ENCODE measurements at places on chromosomes 3 and 15. TPM values are rescaled to one million over a fixed set of nuclear protein-coding genes. Genes with fewer than 3 reads are reported as not detected.

The GP5 gene
- polyA plus RNA-seq, result 0.69 TPM

The FBXO40 gene
- polyA plus RNA-seq, result not detected

The IQCF5 gene
- not detected for polyA plus RNA-seq

The SERINC4 gene
- 0.24 TPM for polyA plus RNA-seq

The ACSBG1 gene
- 1.1 TPM for polyA plus RNA-seq

The ASB14 gene
- polyA plus RNA-seq, result 0.60 TPM

The GRK7 gene
- polyA plus RNA-seq, result not detected

The GPR27 gene
- polyA plus RNA-seq, result 12.6 TPM

DNA sequence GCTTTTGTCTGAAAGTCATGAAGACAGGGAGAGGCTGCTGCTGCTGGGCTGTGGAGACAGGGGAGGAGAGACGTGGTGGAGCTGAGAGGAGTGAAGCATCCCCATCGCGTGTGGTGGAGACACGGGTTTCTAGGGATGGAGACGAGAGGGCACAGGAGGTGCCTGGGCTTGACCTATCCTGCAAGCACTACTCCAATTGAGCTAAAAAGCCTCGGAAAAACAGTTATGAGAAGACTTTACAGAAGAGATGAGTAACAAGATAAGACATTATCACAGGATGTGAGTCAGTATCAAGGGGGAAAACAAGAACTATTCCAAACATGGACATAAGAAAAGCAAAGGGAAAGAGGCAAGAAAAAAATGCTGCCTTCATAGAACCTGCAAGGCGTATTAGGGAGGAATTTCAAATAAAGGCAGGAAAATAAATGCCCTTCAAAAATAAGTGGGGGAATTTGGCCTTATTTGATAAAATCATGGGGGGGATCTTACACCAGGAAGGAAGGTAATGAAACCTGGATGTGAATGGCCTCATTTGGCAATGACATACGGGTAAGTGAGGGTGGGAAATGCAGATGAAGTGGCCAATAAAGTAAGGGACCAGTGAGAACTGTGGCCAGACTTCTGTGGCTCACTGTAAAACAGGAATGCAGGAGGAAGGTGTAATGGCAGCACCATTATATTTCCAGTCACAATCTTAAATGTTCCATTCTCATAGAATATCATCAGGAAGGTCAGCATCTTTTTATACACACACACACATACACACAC lies 97.9 kb downstream of the PLD1 start:
- no peak for DNase-seq

GRCh38 chr3:76969996-76970615 lies 69.8 kb upstream of the ROBO2 start:
- DNase-seq, result no peak

DNA sequence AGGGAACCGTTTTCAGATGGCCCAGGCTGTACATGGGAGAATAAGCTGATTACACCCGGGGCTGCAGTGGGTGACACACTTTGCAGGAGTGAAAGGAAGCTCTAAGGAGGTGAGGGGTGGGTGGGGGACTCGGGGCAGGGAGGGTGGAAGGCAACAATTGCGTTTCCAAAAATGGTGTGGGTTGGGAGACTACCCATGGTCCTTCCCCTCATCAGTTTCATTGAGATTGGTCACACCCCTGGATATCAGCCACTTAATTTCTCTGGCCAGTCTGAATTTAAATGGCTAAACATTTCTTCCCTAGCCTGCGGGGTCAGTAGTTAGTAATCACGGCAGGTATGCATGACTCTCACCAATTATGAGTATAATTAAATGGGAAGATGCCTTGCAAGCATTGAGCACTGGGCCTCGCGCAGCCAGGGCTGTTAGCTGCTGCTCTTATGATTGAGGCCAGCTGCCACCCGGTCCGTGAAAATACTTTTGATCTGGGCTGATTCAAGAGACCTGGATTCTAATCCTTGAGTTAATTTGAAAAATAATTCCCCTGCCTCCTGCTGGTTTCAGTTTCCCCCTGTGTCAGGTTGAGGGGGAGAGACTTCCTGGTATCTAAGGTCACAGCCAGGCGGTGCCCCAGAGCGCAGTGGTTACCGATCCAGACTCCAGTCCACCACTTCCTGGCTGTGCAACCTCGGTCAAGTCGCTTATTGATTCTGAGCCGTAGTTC lies 23.3 kb downstream of the SLC6A6 start:
- no peak for DNase-seq

- DNase-seq, result no peak
Measured at GRCh38 chr15:22806156-22806555, 19.7 kb downstream of the NIPA1 start.

DNA sequence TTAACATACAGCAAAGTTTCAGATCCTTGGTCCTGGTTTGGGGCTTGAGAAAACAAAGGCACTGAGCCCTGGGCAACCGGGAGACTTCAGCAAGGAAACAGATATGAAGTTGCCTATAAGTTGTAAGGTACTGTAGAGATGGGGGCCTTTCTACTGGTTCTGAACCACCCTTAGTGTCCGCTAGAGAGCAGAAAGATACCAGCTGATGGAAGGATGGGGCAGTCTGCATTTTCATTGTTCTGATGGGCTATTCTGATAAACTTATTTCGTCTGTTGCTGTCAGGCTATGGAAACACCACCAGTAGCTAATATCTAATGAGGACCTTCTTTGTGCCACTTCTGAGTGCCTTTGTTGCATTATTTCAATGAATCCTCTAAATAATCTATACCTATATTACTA lies 38.7 kb downstream of the FGD5 start:
- DNase-seq, result no peak

- peak; percentile 92 for DNase-seq
Measured at GRCh38 chr3:188947401-188948280, 224.1 kb upstream of the TPRG1 start.

- DNase-seq, result no peak
Measured at GRCh38 chr3:4823986-4824925, 155.0 kb upstream of the BHLHE40 start.

- no peak for DNase-seq
Measured at GRCh38 chr3:64098670-64099069, 75.4 kb upstream of the PSMD6 start.

- DNase-seq, result no peak
Measured at GRCh38 chr3:193883551-193883950, 252.4 kb upstream of the HES1 start.

DNA sequence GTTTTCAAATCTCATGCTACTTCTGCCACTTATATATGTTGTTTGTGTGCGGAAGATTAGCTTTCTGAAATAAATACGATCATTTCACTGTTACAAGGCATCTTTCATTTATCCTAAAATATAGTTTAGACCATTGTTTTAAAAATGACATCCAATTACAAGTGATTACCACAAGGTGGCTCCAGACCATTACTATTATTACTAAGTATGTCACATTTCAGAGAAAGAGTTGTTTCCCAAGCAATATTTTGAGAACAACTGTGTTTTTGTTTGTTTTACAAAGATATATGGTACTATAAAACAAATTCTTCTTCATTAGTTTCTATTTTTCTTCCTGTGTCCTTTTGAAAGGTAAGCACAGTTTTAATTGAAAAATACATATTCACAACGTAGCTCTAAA lies 136.0 kb upstream of the RAP2B start:
- DNase-seq, result peak; percentile 28

DNA sequence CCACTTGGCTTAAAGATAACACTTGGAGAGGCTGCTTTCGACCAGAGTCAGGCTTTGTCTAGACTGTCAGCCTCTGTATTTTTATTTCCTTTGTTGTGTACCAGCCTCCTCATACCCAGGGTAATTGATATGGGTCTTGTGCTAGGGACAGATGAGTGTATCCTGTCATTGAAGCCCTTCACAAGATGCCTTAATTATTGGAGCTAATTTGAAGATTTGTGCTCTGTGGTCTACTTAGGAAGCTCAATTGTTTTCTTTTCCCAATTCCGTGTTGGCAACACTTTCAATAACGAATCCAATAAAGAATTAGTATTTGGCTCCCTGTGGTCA lies 60.5 kb upstream of the DPH6 start:
- no peak for DNase-seq

DNA sequence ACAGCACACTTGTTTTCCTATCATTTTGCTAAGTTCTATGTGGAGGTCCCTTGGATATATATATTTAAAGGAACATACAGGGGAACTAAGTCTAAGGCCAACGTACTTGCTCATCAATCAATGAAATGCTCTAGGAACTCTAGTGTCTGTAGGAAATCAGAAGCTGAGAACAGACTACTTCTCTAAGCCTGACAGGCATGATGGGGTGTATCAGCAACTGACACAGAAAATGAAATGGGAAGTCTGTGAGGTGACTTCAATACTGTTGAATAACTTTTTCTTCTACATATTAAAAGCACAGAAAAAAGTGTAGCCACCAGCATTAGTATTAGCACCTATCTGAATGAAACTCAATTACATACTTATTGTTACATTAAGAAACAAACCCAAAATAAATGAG lies 56.9 kb upstream of the CSPG5 start:
- no peak for DNase-seq

DNA sequence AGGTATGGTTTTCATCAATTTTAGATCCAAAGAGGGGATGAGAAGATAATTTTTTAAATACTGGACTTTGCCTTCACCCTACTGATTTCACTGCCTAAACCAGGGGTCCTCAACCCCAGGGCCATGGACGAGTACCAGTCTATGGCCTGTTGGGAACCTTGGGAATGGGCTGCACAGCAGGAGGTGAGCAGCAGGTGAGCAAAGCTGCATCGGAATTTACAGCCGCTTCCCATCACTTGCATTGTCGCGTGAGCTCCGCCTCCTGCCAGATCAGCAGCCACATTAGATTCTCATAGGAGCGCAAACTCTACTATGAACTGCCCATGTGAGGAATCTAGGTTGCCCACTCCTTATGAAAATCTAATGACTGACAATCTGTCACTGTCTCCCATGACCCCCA lies 76.3 kb upstream of the TTBK2 start:
- DNase-seq, result no peak

DNA sequence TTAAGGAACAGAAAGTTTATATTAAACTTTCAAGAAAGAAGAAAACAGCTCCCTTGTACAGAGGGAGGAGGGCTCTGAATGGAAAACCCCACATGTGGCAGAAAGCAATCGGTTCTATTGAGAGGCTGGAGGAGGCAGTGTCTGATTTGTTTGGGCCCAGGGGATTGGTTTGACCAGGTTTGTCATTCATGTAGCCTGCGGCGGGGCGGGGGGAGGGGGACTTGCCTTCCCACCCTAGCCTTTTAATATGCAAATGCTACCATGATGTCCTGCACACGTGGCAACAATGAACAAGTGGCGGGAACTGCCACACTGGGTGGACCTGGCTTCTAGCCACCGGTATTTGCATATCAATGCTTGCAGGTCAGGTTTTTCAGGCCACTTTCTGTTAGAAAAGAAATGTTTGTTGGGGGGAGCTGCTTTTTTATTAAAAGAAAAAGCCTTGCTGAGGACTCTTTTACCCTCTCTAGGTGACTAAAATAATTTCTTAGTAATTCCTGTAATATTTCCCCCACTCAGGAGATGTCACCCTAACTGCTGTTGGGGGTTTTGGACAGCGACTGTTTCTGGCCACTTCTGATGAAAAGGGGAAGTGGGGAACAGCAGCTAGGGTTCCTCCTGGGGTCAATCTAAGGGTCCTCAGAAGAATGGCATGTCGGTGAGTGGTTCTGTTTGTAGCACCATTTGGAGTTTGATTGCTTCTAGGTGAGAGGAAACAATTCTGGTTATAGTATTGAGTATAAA lies 691.2 kb downstream of the TBL1XR1 start:
- no peak for DNase-seq

DNA sequence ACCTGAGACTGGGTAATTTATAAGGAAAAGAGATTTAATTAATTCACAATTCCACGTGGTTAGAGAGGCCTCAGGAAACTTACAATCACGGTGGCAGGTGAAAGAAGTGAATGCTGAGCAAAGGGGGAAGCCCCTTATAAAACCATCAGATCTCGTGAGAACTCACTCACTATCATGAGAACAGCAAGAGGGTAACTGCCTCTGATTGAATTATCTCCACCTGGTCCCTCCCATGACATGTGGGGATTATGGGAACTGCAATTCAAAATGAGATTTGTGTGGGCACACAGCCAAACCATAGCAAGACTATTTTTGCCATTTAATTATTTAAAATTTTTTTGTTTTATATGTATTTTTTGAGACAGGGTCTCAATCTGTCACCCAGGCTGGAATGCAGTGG lies 27.0 kb upstream of the KCTD6 start:
- no peak for DNase-seq

- no peak for DNase-seq
Measured at GRCh38 chr3:99409961-99410360, 228.4 kb upstream of the COL8A1 start.

- no peak for DNase-seq
Measured at GRCh38 chr15:60006873-60007272, 2.8 kb downstream of the FOXB1 start.

GRCh38 chr3:160393346-160394008 lies 5.5 kb downstream of the IFT80 start:
- DNase-seq, result no peak

GRCh38 chr3:59482684-59483083 lies 432.9 kb upstream of the CFAP20DC start:
- no peak for DNase-seq
